ENCODE measurements at places on chromosomes 6 and 20.

DNA sequence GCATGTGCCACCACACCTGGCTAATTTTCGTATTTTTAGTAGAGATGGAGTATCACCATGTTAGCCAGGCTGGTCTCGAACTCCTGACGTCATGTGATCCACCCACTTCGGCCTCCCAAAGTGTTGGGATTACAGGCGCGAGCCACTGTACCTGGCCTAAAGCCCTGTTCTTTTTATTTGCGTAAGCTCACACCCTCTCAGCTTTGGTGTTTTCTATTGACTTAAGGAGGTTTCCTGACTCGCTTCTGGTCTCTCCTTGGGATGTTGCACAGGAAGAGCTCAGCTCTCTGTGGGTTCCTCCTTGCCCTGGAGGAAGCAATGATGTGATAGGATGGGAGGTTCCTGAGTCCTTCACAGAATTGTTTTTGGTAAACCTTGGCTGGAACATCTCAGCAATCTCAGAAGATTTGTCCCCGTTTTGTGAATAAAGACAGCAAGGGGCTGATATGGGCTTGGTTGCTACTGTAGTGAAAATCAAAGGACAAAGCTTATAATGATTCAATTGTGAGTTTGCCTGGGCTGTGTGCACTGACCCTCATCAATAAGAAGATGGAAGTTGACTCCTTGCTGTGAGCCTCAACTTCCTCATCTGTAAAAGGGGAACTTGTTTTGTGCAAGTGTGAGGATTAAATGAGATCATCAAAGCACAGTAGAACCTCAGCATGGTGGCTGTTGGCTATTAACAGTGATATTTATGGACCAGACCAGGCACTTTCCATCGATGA, 27.0 kb downstream of the TOX2 start:
- DNase-seq = peak; percentile 21

GRCh38 chr6:154537511-154538325, 27.2 kb upstream of the CNKSR3 start:
- no peak for DNase-seq

- DNase-seq = no peak
Observed at GRCh38 chr6:139539852-139540251, 165.4 kb upstream of the CITED2 start.

DNA sequence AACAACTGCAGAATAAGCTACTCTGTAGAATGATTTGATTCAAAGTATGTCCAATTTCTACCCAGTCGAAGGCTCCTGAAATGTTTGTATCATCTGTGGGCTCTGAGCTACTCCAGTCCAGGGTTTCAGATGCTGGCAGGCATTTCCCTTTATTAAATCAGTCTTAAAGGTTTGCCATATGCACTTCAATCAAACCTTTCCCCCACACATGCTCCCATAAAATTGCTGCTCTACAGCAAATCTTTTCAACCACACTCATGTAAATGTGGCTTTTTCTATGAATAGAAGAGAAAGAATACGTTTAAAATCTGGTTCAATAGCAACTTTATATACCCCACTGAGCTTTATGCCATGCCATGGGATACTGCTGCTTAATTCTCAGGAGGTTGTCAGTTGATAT, 242.4 kb upstream of the MAP3K7 start:
- no peak for DNase-seq

GRCh38 chr6:143245656-143246055, 185.0 kb downstream of the AIG1 start:
- no peak for DNase-seq

GRCh38 chr6:7554533-7555275, 13.2 kb downstream of the DSP start:
- no peak for DNase-seq

- DNase-seq = no peak
Observed at GRCh38 chr20:22805219-22805618, 220.8 kb upstream of the FOXA2 start.

GRCh38 chr6:34414999-34415858, 10.6 kb downstream of the RPS10 start:
- DNase-seq = peak; percentile 36

DNA sequence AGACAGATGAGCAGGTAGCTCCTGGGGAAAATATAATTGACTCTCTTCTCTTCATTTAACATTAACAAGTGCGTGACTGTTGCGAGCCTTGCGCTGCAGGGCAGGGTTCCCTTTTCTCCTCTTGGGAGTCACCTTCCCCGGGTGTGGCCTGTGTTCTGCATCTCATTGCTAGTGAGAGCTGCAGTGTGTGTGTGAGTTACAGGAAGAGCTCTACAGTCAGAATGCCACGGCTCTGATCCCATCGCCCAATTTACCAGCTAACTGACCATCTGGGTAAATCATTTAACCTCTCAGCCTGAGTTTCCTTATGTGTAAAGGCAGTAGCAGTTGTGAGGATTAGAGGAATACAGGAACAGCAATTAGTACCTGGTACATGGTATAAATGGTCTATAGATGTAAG, 106.8 kb upstream of the NUP153 start:
- DNase-seq = no peak

DNA sequence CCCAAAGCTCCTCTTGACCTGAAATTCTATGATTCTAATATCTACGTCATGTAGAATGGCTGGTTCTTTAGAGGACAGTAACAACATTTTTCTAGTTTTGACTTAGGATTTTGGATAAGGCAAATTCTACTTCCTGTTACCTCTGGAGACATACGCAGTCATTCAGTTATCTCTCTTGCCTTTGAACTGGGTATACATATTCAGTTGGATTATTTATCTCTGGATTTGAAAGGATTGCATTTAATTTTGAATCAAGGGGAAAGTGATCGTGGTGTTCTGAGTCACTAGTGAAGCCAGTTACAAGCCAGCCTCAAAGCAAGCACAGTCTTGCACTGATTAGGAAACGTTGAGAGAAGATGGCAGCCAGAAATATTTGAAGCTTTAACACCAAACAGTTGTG, 35.3 kb upstream of the BCAS1 start:
- no peak for DNase-seq

GRCh38 chr6:149895833-149896271, 2.1 kb downstream of the RAET1E start:
- no peak for DNase-seq

DNA sequence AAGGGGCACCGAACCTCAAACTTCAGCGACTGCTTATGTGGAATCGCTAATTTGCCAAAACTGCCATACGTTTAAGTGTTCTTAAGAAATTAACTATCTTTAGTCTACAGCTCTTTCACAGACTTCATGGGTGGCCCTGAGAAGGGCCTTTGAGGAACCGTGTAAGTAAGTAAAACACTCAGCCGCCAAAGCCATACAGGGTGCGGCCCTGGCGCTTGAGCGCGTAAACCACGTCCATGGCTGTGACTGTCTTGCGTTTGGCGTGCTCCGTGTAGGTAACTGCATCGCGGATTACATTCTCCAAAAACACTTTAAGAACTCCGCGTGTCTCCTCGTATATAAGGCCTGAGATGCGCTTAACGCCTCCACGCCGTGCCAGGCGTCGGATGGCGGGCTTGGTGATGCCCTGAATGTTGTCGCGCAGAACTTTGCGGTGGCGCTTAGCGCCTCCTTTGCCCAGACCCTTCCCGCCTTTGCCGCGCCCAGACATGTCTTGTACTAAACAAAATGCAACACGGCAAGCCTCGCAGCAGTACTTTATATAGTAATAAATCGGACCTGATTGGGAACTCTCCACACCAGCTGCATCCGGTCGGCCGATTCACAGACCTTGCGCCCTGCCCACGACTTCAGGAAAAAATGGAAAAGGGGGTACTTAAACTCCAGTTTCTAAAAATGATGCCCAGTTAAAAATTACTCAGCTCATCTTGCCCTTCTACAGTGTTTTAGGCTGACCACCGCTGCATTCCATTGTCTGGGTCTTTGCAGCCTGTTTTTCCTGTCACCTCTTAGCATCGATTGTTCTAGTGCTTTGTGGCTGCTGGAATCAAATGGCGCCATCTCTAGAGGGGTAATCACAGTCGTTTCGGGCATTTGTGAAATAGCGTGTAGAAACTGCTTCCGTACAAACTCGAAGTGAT, 38.9 kb downstream of the OR2B2 start:
- DNase-seq = no peak

GRCh38 chr6:117264369-117264691, 1.0 kb upstream of the VGLL2 start:
- no peak for DNase-seq

DNA sequence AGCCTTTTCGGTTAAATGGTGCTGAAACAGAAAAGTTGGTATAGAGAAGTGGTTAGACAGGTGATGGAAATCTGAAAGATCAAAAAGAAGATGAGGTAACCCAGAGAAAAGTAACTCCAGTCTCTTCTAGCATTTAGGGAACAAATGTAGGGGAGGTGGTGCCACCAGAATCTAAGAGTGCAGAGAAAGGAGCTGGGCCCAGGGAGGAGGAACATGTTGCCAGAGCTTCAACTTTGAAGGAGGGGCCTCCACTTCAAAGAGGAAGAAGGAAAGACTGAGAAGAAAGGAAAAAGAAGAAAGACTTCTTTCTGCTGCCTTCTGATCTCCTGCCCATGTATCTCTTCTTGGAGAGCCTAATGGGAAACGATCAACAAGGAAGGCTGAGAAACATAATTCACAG, 23.5 kb upstream of the ATRN start:
- no peak for DNase-seq

- no peak for DNase-seq
Observed at GRCh38 chr20:6637160-6637579, 130.3 kb upstream of the BMP2 start.

DNA sequence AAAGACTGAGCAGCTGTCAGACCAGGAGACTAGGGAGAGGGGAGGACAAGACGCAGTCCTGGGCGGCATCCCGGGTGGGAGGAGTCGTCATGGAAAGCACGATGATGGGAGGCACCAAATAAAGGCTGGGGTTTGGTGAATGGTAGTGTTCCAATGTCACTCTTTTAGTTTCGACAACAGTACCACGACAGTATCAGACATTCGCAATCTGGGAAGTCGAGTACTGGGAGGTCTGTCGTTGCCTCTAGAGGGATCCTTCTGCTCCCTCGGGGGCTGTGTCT, 32.1 kb downstream of the PSMG4 start:
- no peak for DNase-seq

- no peak for DNase-seq
Observed at GRCh38 chr6:39280247-39280731, 33.9 kb downstream of the KCNK17 start.

GRCh38 chr6:43170417-43170930, 595 bp upstream of the SRF start:
- DNase-seq = no peak

DNA sequence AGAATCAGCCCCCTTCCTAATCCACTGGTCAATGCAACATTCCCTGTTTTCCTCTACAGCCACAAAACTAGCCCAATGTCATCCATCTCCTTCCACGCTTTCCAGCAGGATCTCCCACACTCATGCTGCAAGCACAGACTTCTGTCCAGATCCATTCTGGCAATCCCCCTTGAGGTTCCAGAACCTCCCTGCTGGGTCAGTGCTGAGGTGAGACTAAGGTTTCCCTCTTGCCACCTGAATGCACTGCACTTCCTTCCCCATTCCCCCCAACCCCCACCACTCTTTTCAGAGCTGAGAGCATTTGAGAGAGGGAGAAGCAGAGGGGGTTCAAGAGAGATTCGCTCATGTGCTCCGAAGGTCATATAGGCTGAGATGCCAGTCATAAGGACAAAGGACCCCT, 43.9 kb downstream of the EBF4 start:
- DNase-seq = no peak

- DNase-seq = no peak
Observed at GRCh38 chr20:41631826-41632225, 13.6 kb upstream of the CHD6 start.

GRCh38 chr6:54920628-54921027, 74.1 kb downstream of the FAM83B start:
- no peak for DNase-seq

GRCh38 chr6:129014302-129014701, 131.4 kb downstream of the LAMA2 start:
- no peak for DNase-seq

- no peak for DNase-seq
Observed at GRCh38 chr6:31690231-31691077, 9.6 kb upstream of the LY6G5C start.

DNA sequence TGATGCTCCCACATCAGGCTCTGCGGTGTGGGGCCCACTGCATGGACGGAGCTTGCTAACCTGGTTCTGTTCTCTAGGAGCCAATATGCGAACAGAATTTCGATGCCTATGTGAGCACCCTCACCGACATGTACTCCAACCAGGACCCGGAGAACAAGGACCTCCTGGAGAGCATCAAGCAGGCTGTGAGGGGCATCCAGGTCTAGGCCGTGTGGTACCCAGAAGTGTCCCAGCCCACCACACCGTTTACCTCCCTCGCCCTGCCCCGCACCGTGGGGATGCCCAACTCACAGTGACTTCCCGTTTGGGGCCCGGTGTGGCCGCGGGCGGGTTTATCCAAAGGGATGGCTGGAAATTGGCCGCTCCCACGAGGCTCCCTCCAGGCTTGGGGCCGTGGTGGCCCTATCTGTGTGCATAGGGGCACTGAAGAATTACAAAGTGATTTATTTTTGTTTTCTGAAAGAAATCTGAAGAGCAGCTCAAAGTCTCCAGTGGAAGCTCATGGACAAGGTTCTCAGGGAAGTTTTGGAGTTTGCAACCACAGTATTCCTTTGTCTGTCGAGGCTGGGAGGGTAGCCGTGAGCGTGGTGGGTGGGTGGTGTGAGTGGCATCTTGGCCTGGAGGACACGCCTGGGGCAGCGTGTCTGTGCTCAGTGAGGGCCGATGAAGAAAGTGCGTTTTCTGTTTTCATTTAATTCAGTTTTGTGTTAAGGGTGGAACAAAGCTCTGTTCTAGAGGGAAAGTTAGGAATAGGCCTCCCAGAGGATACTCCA, 15.1 kb upstream of the PCMTD2 start:
- no peak for DNase-seq
